ENCODE measurements at places on chromosomes 2 and 18.

DNA sequence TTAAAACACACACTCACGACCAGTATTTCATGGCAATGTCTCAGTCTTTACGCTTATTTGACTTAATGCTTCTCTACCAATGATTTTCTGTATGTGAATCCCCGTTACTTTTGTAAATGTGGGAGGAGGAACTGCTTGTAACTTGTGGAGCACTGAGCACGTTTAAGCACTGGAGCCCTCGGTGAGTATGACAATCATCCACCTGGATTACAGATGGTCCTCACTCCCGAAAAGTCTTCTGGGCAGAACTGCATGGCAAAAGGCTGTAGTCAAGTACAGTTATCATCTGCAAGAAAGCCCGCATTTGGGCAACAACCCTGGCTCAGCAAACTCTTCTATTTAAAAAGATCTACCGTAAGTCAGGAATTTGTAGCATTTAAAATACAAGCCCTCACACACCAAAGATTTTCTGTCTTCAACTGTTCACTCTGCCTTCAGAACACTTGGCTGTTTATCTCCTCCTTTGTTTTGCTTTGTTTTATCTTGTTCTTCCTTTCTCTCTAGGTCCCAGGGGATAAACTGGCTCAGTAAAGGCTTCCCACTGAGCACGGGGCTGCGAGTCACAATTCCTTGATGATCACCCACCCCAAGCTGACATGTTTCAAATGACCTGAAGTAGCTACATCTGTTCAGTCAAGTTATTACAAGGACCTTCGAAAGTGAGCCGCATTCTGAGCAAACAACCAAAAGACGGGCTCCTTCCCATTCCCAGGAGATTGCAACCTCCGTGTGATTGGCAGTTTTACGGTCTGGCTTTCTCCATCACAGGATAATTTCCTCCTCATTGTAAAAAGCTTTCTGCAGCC lies 102.2 kb downstream of the DLGAP1 start:
- DNase-seq: no peak

- DNase-seq: no peak
These were observed 255.5 kb downstream of the ETAA1 start for GRCh38 chr2:67652679-67653078.

DNA sequence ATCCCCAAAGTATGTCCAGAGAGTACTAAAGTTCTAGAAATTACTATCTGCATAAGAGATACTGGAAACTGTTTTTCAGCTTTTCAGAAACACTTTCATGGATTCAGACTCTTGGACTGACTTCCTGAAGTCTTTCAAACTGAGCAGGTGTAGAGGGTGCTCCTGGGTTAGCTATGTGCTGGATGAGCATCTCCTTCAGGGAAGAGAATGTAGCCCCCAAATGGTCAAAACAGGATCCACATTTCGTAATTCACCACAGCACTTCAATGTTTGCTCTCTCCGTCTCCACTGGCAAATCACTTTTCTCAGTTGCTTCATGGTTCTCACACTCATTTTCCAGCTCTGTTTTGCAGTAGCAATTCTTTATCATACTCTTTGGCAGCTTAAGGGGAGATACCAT lies 23.2 kb upstream of the SATB2 start:
- no peak for DNase-seq

DNA sequence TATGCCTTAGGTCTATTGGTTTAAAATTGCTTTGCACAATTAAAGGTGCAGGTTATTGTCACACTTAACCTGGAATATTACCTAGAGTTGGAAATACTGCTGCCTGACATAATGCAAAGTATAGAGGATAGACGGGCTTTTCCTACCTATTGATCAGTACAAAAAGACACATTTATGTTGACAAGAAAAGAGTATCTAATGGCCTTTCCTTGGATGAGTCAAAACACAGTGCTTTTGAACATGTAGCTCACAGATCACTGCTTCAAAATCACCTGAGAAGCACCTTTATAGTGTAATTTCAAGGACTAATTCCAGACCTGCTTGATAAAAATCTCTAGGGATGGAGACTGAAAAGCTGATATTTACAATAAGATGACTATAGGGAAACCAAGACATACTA lies 262.8 kb downstream of the DCC start:
- DNase-seq: no peak

- peak; percentile 77 for DNase-seq
These were observed 46.4 kb upstream of the BZW1 start for GRCh38 chr2:200765139-200765951.

DNA sequence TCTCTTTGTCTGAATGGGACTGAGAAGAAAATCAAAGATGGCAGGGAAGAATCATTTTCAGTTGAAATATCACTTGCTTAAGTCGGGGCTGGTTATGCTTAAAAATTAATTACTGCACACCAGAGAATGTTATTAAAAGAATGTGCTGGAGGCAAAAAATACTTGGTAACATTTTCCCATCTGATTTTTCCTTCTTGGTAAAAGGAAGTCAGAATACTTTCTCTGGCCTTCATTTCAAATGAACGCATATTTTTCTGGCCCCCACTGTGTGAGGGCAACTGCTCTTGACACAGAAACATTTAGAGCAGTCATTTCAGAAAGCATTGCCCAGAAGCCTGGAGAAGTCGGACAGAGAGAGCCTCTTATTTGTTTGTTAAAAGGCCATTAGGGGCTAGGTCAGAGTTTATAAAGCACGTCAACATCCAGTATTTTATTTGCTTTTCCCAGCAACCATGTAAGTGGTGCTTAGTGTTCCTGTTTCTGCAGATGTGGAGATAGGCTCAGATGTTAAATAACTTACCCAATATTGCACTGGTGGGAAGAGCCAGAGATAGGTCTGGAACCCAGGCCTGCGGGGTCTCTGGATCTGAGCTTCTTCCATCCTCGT lies 32.9 kb upstream of the LYPD6B start:
- DNase-seq: no peak

- DNase-seq: no peak
These were observed 628 bp upstream of the CAPG start for GRCh38 chr2:85410584-85411404.

DNA sequence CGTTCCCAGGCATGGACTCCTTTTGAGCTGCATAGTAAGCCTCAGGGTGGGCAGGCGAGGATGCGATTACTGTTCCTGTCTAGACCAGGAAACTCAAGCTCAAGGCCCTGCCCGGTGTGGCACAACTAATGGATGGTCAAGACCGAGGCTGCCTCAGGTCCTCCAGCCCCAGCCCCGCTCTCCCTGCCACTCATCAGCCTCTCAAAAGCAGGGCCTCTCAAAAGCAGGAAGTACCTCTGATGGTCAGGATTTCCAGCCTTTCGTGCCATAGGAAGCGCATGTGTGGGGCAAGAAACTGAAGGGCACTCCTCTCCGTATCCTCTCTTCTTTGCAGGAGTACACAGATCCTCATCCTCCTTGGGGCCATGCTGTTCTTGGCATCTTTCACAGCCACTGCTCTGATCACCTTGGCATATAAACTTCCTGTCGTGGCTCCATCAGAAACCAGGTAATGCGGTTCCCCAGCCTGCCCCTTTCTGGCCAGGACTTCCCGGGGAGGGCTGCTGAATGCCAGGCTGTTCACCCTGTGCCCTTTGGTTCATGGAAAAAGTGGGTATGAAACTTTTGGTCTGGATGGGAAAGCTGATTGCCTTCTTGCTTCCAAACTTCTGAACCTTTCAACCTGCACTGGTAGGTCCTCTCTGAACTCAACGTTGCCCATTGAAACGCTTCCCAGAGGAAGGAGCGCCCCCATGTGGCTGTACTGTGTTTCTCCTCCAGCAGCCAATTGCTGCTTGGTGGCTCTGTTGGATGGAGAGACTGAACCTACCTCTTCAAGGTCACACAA lies 82.8 kb upstream of the SEC11C start:
- DNase-seq: no peak

DNA sequence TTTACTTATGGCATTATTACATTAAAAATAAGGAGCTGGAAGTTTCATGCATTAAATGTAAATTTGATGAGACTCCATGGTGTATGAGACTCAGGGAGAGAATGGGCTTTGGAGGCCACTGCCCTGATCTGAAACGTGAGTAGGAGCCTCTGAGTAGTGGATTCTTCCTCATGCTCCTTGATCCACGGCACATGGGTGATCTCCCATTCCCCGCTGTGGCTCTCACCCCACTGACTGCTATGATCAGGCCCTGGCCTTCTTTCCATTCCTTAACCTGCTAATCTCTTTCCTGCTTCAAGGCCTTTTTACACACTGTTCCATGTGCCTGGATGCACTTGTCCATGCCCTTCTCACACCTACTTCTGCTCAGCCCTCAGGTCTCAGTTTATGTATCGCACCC lies 68.4 kb downstream of the SMAD7 start:
- no peak for DNase-seq

GRCh38 chr2:33433279-33434235 lies 42.9 kb upstream of the RASGRP3 start:
- DNase-seq: no peak

- DNase-seq: no peak
These were observed 34.0 kb downstream of the TIMM21 start for GRCh38 chr18:74182335-74182734.

DNA sequence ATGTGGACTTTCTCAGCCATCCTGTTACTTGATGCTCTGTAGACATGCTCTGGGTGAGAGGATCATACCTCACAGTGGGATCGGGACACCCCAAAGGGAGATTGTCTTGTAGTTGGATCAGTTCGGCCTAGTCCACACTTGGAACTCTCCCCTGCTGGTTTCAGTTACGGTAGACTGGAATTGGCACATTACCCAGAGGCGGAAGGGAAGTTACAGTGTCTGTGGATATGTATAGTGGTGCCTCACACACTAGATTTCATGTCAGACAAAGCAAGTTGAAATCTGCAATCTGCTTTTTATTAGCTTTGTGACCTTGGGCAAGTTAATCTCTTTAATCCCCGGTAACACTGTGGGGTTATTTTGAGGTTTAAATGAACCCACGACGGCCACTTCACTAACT lies 16.2 kb upstream of the CTAGE1 start:
- no peak for DNase-seq

GRCh38 chr2:129061069-129061768 lies 742.6 kb upstream of the HS6ST1 start:
- no peak for DNase-seq

- DNase-seq: no peak
These were observed 43.0 kb downstream of the MC2R start for GRCh38 chr18:13872373-13872772.

DNA sequence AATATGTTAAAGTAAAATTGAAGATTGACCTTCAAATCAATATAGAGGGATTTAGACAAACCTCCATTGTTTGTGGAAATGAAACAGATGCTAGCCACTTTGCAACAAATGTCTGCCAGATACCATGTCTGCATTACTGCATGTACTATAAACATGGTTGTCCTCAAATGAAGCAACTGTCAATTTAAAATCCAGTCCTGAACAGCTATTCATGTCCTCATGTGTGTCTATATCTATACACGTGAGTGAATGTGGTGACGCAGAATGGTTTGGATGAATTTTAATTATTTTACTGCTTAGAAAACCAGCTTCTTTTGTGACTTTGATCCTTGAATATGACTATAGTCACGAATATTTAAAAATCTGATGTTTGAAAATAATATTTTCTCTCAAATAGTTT lies 71.5 kb downstream of the NYAP2 start:
- no peak for DNase-seq

DNA sequence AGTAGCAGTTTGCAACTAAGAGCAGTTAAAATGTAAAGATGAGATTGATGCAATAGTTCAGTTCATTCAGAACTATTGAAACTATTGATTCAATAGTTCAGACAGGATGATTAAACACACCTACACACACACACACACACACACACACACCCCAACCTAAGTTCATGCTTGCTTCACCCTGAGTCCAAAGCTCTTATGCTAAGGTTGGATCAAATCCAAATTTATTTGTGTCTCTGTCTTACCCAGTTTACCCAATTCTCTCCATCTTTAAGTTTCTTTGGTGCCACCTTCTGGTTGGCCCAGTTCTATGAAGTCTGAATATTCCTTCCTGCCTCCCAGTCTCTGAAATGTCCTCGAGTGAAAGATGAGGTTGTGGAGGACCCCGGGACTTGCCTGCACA lies 5.1 kb downstream of the SERPINB8 start:
- no peak for DNase-seq

DNA sequence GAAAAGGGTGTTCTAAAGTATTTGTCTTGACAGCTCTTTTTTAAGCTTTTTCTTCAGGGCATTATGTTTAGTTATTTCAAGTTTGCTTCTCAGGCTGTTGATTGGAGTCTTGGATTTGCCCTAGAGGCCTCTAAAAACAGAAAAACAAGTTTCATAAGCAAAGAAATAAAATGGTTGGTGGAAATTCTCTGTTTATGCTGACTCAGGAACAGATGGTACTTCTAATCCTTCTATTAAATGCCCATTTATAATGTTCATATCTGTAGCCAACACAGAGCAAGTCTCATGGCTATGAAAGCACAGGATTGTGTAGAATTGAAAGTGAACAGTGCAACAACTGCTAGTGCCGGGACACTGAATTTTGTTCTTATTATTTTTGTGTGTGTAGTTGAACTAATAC lies 60.4 kb downstream of the KCNJ3 start:
- no peak for DNase-seq

- DNase-seq: no peak
These were observed 86.4 kb downstream of the ARL4C start for GRCh38 chr2:234410526-234410925.

GRCh38 chr2:25354116-25354515 lies 12.4 kb upstream of the DNMT3A start:
- DNase-seq: no peak

- no peak for DNase-seq
These were observed 3.6 kb downstream of the CNOT11 start for GRCh38 chr2:101256316-101256715.

- DNase-seq: peak; percentile 40
These were observed 11.8 kb downstream of the GAREM2 start for GRCh38 chr2:26184555-26185303.

DNA sequence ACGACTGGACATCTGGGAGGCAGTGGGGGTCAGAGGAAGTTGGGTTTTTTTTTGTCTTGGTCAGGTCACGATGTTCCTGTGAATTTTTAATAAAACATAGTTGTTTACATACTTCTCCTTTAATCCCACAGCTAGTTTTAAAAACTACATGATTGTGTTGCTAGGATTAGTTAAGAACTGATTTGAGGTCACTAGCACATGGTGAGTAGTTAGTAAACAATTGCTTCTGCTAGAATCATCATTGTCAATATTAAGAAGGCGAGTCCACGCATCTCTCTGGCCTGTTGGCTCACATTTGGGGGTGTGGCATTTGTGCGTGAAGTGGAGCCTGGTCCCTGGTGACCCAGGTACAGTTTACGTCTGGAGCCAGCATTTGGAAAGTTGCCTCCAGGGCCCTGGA lies 59.4 kb downstream of the AGAP1 start:
- no peak for DNase-seq

DNA sequence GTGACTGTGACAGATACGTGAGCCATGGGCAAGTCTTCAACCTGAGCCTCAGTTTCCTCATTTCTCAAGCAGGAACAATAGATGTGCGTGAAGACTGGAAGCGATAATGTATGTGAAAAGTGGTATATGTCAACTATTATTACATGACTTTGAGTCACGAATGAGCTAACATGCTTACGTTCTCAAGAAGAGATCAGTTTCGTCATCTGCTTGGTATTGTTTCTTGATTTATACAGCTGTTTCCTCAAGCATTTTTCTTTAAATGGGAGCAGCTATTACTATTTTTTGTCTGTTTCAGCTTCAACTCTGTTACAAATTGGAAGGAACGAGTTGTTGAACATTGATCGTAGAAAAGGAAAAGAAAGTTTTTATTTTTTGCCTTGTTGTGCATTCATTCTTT lies 48.5 kb upstream of the THOC1 start:
- no peak for DNase-seq
